ENCODE measurements at places on chromosomes 1 and 21.

DNA sequence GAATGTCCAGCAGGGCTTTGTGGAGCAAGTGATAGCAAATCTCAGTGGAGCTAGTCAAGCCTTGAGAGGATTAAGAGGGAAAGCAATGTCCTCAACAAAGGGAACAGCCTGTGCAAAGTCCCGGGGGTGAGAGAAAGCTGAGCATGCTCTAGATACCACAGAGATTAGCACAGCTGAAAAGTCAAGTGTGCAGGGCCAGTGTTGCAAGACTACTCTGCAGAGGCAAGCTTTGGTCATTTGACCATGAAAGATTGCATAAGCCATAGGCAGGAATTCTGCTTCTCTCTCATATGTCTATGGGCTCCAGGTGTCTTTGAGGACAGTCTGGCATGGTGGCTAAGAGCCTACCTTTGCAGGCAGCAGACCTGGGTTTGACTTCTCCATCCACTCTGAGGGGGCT, 181.0 kb upstream of the JUN start:
- DNase-seq: no peak

GRCh38 chr1:206809504-206810084, 37.3 kb upstream of the IL10 start:
- peak; percentile 32 for DNase-seq

DNA sequence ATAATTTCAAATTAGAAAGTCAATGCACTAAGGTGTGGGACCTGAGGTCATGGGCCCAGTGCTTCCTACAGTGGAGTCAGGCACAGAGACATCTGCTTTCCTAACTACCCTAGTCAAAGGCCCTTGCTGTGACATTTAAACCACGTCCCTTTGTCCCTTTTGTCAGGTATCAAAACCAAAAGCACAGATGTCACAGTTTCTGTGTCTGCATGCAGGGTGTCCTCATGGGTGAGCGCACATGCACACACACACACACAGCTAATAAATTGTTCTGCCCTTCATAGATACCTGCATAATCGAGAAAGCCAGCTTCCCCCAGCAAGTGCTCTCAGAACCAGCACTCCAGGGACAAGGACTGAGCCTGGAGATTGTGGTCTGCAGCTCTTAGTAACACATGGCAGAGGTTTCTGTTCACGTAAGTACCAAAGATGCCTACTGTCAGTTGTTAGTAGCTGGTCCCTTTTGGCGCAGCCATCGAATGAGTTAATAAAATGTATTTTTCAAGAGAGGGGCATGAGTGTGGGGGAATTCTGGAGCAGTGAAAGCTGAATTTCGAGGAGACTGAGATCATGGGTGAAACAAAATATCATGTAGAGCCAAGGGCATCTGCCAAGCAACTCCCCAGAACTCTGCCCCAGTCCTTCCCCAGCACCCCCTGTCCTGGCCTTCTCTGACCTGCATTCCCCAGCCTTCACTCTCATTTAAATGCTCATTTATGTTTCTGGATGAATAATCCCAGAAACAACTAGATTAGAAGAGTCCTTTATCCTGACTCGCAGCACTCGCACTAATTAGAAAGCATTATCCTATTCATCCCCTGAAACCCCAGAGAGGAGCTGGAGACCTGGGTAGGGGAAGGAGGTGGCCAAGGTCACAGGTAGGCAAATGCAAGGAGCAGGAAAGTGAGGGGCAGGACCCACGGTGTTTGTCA, 25.5 kb downstream of the TNR start:
- no peak for DNase-seq

DNA sequence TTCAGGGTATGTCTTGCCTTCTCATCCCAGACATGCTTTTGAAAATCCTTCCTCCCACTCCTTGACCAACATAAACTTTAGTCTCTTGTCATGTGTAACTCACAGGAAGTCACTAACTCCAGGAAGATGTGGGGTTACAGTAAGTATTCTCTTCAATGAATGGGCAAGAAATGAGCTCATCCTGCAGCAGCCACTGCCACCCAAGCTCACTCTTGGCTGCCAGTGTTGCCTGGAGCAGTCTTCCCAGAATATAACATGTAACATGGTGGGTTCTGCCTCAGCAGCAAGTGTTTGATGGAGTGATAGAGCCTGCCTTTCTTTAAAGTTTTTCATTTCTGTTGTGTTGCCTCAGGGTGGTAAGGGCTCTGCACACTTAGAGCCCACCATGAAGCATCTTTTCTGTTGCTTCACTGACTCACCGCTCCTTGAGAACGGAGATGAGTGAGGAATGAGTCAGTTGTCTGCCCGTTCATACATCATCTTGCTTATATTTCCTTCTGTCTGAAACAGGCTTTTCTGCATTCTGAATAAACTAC, 187.0 kb downstream of the TPR start:
- no peak for DNase-seq

DNA sequence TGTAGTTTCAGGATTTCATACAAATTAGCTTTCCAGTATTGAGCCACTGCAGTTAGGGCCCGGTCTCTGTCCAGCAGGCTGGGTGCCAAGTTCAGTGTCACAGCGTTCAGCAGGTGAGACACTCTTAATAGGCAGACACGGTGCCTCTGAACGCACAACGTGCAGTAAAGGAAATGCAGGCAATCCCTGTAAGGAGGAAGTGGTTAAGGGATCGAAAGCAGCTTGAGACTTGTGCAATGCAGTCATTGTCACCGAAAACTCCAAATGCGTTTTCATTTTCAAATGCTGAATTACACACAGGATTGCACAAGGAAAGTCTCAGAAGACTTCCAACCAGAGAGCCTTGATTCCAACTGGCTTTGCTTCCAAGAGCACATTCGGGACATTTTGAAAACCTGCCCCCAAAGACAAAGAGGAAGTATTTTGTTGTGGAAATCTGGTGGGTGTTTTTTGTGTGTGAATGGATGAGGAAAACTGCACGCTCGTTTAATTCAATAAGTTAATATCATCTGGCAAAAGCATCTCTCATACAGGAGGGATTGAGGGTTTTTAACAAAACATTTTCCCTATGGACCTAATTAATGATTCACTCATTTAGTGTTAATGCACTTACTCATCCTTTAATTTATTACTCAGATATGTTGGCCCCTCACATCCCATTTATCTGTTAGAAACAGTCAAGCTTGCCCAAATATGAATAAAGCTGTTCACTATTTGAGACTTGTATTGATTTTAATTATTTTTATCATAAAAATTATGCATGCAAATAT, 61.6 kb downstream of the PTGS2 start:
- peak; percentile 30 for DNase-seq

DNA sequence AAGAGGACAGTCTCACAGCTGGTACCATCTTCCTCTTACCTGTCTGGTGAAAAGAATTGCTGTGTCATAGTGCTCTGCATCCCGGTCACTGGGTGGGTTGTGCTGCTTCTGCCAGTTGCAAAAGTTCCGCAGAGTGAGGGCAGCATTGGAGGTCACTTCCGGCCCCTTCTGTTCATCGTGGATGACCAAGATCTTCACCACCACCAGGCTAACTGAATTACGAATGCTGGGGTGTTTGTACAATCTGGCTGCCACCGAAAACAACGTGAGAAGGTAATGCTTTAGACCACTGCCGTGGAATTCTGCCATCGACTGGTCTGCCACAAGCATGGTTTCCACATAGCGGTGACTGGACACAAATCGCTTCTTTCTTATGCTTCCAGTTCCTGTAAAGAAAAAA, 2.9 kb downstream of the ADAMTS1 start:
- DNase-seq: no peak

GRCh38 chr1:100499194-100499811, 38.6 kb upstream of the GPR88 start:
- DNase-seq: no peak

GRCh38 chr1:208542309-208542708, 298.1 kb upstream of the PLXNA2 start:
- DNase-seq: no peak

- no peak for DNase-seq
Measured at GRCh38 chr1:169003864-169004516, 102.5 kb upstream of the ATP1B1 start.

DNA sequence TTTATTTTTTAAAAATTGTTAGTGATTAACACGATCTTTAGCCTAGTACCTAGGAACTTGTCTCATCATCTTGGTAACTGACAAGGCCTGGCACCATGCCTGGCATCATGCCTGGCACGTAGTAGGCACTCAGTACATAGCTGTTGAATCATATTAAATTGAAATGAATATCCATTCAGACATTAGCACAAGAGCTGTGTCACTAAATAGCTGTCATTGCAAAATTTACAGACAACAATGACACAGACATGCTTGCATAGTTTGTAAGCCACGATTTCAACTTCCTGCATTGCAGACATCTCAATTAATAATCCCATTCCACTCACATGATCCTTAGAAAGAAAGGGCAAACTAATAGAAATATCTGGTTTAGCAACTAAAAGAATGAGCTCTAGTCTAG, 15.4 kb upstream of the PHACTR4 start:
- DNase-seq: no peak

GRCh38 chr21:25562660-25563059, 44.6 kb downstream of the MRPL39 start:
- peak; percentile 32 for DNase-seq

GRCh38 chr1:24890887-24891286, 39.2 kb downstream of the RUNX3 start:
- DNase-seq: no peak

GRCh38 chr1:27650539-27651175, 15.7 kb upstream of the FGR start:
- no peak for DNase-seq

DNA sequence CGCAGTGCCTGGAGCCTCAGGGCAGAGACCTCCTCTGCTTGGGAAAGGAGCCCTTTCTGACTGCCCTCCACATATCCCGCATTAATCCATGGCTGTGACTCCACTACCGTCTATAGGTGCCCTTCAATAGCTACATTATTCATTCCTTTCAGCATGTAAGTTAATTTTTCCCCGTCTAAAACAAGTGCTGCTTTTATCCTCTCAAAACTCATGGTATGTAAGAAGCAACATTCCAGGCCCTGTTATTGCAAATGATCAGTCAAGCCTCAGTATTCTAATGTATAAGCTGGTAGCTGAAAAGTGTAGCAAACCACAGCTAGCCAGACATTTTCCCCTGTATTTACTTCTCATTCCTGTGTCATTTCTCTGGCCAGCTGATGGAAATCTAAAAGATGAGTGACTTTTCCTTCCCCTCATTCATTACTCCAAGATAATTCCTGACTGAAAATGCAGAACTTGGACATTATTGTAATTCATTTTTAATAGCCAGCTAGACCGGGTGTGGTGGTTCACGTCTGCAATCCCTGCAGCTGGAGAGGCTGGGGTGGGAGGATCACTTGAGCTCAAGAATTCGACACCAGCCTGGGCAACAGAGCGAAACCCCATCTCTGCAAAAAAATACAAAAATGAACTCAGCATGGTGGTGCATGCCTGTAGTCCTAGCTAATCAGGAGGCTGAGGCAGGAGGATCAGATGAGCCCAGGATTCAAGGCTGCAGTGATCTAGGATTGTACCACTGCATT, 88.5 kb upstream of the SOD1 start:
- DNase-seq: no peak

- no peak for DNase-seq
Measured at GRCh38 chr1:118504867-118505266, 319.8 kb upstream of the SPAG17 start.

DNA sequence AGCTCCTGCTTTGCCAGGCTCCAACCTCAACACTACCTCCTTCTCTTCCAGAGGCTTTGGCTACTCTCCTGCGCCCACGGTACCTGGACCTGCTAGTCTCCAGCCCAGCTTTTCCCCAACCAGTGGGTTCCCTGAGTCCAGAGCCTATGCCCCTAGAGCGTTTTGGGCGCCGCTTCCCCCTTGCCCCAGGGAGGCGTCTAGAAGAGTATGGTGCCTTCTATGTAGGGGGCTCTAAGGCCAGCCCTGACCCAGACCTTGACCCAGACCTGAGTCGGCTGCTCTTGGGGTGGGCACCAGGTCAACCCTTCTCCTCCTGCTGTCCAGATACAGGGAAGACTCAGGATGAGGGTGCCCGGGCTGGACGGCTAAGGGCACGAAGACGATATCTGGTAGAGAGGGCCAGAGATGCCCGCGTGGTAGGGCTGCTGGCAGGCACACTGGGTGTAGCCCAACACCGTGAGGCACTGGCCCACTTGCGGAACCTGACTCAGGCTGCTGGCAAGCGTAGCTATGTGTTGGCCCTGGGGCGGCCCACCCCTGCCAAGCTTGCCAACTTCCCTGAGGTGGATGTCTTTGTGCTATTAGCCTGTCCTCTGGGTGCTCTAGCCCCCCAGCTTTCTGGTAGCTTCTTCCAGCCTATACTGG, 1.6 kb downstream of the DPH2 start:
- DNase-seq: no peak

DNA sequence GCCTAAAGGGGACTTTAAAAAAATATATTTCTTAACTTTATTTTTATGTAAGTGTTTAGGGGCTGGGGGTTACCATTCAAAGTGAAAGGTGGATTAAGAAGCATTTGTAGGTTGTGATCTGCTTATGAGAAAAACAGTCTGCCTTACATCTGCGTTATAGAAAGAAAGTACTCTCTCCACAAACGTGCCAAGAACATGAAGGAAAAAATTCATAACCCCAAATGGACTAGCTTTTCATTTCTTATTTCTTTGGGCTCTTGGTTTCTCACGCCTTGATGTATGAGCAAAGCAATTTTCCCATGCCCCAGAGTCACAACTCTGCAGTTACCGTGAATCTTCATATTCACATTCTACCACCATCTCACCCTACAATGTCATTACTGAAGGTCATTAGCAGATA, 1165.1 kb upstream of the ADGRL4 start:
- no peak for DNase-seq

DNA sequence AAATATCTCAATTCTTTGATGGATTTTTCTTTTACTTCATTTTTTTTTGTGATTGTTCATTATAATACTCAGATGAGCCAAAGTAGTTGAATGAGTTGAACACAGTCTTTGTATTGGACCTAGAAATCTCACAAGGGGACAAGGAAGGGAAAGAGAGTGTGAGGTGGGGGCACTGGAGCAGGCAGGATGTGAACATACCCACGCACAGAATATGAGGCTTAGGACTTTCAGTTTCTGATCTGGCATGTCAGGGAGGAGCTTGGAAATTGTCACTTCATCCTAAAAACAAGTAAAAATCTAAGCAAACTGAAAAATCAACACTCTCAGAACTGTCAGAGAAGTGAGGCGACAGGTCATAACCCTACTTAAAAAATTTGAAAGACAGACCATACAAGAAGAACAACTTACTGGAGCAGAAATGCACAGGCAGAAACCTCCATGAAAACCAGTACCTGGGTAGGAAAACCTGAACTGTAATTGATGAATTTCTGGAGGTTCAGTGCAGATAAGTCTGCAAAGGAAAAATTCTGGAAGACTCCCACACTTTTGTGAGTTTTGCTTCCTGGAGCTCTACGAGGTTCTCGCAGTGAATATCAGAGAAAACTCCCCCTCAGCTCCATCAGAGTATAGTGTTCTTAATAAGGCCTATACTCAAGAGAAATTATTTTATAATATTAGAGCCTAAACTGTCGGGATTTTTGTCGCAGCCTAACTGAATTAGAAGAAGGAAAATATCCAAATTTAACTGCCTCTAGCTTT, 3.6 kb upstream of the PTGS2 start:
- no peak for DNase-seq

DNA sequence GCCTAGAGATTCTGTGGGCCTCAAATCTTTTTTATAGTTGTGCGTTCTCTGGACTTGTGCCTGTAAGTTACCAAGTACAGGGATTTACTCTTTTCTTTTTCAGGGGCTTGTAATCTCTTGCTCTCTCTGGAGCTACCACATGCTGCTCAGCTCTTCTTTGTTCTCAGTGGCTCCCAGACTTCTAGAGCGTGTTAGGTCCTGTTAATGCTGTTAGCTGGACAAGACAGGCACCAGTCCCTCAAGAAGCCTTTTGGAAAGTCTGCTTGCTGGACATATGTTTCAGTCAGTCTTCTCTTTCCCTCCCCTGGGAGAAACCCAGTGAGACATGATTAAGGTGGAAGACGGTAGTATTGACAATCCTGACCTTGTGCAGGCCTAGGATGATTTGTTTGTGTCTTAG, 29.4 kb downstream of the KCNK2 start:
- no peak for DNase-seq

Measured in activated naive CD4-positive, alpha-beta T cell treated with Interleukin-2 at 50 U/mL for 16 hours (primary cell).